Daoy (cell line): ENCODE measurements at places on chromosomes 16 and 17.

- peak; percentile 59 for DNase-seq
Observed at GRCh38 chr16:2027024-2028010, 615 bp downstream of the NHERF2 start.

- peak; percentile 56 for DNase-seq
Observed at GRCh38 chr17:77321649-77322513, 181.1 kb downstream of the SEC14L1 start.

DNA sequence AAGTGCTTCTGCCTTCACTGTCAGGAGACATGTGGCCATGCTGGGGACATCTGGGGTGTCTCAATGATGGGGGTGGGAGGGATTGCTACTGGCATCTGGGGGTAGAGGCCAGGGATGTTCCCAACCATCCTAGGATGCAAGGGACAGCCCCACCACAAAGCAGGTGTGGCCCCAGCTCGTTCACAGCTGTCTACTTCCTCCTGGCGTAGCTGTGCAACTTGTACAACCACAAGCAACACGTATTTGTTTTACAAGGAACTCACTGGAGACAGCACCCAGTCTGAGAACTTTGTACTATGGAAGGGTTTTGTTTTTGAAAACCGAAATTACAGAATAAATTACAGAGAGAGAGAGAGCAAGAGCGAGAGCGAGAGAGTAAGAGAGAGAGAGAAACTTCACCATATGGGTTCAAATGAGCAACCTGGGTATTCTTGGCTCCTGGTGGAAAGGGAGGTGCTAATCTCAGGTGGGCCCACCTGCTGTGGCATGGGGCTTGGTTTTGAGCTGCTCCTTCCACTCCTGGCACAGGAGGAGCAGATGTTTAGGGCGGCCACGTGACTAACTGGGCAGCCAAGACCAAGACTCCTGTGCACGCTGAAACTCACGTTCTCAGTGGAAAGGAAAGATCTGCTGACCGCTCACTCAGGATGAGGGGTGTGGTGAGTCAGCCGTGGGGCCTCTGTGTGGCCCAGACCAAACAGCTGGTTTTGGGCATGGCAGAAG lies 17.5 kb upstream of the TNFRSF13B start:
- DNase-seq: no peak

DNA sequence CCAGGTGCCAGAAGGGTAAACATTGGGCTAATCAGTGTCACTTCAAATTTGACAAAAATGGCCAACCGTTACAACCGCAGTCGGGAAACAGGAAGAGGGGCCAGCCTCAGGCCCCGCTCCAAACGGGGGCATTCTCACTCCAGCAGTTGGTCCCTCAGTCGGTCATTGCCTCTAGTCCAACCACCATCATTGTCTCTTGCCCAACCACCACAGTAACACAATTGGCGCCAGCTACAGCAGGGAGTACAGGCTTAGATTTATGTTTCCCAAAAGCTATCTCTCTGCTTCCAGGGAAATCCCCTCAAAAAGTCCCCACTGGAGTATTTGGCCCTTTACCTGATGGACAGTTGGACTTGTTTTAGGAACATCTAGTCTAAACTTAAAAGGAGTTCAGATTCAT lies 20.3 kb downstream of the ALOX15B start:
- no peak for DNase-seq

DNA sequence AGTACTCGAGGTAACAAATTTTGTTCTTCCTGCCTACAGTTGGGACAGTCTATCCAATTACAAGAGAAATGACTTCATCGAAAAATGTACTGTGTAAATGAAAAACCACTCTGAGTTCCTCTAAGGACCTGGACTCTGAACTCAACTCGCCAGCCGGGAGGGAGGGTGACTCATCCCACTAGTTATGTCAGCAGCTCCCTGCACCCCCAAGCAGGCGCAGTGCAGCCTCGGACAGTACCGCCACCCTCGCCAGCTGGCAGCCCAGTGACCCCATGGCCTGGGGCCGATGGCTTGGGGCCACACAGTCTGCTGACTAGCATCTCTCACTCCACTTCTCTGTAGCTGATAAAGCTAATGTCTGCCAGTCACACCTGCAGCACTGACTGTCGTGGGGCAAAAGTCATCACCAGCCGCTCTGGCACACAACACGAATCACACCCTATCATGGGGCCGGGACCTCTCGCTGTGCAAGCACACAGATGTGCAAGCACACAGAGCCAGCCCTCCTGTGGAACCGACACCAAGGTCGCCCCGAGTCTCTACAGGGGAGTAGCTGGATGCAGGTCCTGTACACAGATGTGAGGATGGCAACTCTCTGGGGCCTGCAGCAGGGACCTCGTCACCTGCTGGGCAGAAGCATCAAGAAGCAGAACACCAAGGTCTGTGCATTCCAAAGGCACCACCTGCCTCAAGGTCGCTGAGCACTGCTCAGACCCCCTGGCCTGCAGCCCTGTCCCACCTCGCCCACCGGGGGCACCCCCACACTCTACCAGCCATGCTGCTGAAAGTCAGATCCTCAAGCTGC lies 5.7 kb downstream of the CSNK1D start:
- DNase-seq: peak; percentile 94

DNA sequence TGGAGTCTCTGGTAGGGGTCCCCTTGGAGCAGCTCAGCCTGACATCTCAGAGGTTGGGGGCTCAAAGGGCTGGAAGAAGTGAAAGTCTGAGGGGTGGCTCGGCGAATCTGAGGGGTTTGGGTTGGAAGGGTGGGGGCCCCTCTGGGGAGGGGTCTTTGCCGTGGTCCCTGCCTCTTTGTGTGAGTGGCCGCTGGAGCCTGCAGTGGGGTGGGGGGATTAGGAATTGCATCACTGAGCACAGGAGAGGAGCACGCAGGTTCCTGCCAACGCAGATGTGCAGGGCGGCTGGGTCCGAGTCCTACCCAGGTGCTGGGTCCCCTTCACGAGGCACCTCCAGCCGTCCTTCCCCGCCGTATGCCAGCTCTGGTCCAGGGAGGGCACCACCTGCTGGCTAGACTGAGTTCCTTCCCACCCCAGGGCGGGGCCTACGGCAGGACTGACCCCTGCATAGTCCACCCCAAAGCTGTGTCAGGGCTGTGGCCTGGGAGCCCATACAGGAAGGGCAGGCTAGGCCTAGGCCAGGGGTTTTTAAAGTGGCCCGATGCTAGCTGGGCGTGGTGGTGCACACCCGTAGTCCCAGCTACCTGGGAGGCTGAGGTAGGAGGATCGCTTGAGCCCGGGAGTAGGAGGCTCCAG lies 9.9 kb downstream of the FMNL1 start:
- DNase-seq: no peak

DNA sequence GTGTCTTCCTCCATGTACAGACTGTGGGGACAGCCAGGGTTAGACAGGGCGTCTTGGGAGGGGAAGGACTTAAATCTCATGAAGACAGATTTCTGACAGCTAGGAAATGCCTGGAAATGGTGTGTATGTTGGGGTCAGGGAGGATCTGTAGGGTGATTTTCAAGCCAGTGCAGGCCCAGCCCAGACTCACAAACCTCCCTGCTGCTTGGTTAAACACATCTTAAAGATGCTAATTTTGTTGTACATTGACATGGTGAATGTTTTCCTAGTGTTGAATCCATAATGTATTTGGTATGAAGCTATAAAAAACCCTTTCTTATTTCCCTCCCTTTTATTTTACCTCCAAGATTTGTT lies 238.3 kb downstream of the CCDC182 start:
- no peak for DNase-seq

DNA sequence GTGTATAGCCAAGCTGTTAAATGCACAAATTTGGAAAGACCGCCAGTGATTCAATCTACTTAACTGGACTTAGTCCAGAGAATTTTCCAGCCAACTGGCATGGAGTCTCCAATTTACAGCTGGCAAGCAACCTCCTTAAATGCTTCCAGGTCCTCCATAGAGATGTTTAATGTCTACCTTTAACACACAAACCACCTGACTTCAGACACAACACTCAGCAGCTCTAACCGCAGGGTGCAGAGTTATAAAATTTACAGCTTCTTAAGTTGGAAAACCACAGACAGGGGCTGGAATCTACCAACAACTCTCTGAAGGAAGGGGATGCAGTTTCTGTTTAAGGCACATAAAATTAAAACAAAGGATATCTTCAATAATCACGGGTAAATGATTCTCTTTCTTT lies 106.9 kb downstream of the SYCE1L start:
- DNase-seq: peak; percentile 77

GRCh38 chr17:16258901-16259300 lies 41.9 kb downstream of the PIGL start:
- DNase-seq: no peak
